ENCODE measurements at places on chromosomes 2 and 18.

DNA sequence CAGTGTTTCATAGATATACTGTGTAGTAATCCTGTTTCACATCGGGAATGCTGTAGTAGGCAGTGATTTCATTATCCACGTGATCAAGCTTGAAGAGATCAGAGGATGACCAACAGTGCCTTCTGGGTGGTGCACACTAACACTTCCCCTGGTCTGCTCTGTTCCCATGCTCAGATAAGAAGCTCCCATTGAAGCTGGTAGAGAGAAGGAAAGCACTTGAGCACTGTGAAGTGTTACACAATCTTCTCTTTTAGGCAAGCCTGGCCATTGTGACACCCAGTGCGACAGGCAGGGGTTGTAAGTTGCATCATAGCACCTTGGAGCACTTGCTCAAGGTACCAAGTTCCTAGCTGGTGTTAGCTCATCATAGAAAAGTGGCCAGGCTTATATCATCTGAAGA lies 30.6 kb upstream of the GPD2 start:
- no peak for DNase-seq

DNA sequence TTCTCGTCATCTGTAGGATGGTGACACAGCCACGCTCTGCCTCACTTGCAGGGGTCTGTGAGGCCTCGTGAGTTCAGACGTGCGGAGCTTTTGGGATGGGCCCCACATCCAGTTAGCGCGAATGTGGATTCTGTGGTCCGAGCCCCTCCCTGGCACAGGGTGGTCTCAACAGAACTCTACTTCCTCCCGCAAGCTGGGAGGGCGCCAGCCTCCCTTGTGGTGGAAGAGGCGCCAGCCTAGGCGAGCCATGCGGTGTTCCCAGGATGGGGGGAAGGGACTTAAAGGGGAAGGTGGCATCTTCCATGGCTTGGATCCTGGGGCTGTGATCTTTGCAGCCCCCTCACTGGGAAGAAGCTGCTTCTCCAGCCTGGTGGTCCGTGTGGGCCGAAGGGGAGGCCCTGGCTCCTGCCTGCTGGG lies 1.4 kb downstream of the SNORC start:
- no peak for DNase-seq

DNA sequence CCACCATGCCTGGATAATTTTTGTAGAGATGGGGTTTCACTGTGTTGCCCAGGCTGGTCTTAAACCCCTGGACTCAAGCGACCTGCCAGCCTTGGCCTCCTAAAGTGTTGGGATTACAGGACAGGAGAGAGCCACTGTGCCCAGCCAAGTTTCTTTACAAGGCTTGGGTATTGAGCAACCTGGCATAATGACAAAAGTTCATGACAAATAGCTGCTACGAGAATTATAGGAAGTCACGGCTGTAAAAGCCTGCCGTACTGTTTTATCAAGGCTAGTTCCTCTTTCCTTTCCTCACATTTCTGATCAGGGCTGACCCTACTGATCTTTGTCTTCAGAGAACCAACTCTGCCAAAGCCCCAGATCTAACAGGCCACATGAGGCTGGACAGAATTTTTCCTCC lies 490.4 kb upstream of the SPRED2 start:
- no peak for DNase-seq

DNA sequence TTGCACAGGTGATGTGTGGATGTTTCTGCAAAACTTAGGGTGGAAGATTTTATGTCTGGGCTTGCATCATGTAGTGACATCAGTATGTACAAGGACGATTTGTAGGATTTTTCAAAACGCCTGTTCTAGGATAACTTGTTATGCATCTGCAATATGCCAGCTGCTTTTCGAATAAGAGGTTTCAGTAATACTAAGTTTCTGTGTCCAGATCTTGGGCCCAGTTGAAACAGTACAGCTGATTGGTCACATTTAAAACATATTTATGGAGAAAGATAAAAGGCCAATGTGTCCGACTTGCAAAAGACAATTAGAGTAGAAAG lies 1.2 kb downstream of the PTPN4 start:
- DNase-seq = no peak

GRCh38 chr18:44537526-44537925 lies 143.2 kb upstream of the SETBP1 start:
- no peak for DNase-seq

- DNase-seq = no peak
Measured at GRCh38 chr2:169822036-169822435, 2.7 kb downstream of the METTL5 start.

DNA sequence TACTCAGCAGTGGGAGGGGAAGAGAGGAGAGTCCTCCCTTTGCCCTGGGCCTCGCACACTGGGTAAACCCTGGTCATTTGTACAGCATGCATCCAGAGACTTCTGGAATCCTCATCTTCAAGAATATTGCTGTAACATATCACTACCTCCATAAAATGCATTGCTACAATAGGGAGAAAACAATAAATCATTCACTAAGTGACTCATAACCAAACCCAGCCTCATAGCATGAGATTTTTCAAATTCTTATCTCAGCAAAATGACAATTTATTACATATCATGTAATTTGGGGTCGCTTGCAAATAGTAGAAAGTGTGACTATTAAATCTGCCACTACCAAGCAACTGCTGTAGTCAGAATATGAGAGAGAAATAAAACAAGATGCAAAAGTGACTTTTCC lies 189.4 kb downstream of the ALK start:
- no peak for DNase-seq

- no peak for DNase-seq
Measured at GRCh38 chr2:33497221-33497650, 20.8 kb downstream of the RASGRP3 start.

GRCh38 chr2:83069724-83070123 lies 1389.4 kb downstream of the SUCLG1 start:
- no peak for DNase-seq

All from activated CD8-positive, alpha-beta T cell treated with anti-CD3 and anti-CD28 coated beads for 36 hours (primary cell).